ENCODE measurements at places on chromosomes 7 and 10.
A peak's percentile ranks its signal among the peaks of the same experiment; 100 is the strongest.

DNA sequence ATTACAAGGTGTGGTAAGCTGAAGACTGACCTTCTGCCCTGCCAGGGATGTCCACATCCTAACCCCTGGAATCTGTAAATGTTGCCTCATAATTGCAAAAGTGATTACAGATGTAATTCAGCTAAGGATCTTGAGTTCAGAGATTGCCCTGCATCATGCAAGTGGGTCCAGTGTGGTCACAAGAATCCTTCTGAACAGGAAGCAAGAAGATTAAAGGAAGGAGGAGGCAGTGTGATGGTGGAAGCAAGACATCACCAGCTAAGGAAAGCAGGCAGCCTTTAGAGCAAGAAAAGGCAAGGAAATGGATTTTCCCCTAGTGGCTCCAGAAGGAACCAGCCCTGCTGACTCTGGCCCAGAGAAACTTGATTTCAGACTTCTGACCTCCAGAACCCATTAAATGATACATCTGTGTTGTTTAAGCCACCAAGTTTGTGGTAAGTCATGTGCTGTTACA lies 78.1 kb downstream of the USP6NL start:
- no peak for DNase-seq

GRCh38 chr7:28161331-28161730 lies 19.3 kb downstream of the JAZF1 start:
- no peak for DNase-seq

DNA sequence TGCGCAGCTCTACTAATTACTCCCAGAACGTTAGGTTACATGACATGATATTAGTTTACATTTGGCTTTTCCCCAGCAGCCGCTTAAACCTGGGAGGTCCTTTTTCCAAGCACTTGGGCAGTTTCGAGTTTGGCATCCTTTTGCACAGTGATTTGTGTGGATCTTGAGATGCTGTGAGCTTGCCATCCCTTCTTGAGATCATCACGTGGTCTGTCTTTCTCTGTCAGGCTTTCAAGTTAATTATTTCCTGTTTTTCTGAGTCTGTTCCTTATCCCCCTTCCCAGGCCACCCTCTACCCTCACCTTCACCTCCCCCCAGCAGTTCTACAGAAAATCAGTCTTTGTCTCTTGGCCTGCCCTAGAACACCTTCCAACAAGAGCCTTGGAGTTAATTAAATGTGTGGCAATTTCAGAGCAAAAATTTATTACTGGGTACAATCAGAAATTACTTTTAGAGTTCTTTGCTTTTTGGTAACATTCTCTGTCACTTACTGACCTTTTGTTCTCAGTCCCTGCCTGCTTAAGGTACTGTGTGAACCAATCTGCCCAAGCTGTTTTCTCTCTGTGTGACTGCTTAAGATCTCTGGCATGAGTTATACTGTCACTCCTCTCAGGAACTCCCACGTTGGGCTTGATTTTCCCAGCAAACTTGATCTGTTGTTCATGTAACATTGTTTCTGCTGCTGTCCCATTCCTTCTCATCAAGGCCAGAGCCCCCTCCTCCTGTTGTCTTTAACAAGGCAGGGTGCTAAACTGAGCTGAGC lies 3.1 kb upstream of the SLF2 start:
- no peak for DNase-seq

DNA sequence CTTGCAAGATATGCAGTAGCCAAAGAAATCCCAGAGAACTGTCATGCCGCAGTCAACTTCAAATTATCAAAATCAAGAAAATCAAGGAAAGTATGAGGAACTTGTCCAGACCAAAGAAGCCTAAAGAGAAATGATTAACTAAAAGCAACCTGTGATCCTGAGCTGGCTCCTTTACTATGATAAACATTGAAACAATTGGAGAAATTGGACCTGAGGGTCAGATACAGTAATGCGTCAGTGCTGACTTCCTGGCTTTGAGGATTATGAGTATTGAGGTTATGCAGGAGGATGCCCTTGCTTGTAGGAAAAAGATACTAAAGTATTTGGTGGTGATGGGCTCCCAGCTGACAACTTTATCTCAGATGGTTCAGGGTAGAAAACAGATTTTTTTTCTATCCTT lies 324.7 kb upstream of the AKR1E2 start:
- DNase-seq, result no peak

- no peak for DNase-seq
Measured at GRCh38 chr10:94602729-94603515, 57.3 kb downstream of the HELLS start.

GRCh38 chr7:124784879-124785818 lies 19.6 kb upstream of the GPR37 start:
- no peak for DNase-seq

GRCh38 chr10:123373591-123373990 lies 219.4 kb downstream of the BUB3 start:
- DNase-seq, result no peak

DNA sequence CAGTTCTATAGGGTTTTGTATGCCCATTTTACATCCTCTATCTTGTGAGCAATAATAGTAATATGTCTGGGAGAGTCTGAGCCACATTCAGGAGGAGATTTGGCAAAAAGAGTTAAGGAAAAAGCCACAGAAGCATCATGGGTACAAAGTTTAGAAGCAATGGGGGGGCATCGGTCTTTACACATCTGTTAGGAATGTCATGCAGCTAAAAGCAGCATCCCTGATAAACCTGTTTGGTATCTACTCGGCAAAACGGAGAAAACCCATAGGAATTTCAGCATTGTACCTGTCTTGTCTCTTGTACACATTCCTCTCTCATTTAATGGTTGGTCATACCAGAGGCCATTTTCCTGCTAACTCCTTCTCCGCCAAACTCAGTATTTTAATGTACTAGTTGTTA lies 12.5 kb upstream of the HERPUD2 start:
- no peak for DNase-seq

- no peak for DNase-seq
Measured at GRCh38 chr7:148782757-148783456, 84.2 kb downstream of the CUL1 start.

GRCh38 chr10:71754562-71754961 lies 18.8 kb downstream of the VSIR start:
- no peak for DNase-seq

GRCh38 chr10:15585303-15585715 lies 134.4 kb downstream of the ITGA8 start:
- DNase-seq, result peak; percentile 12

- no peak for DNase-seq
Measured at GRCh38 chr7:69610374-69611084, 12.3 kb downstream of the AUTS2 start.

GRCh38 chr10:104449391-104449790 lies 95.8 kb downstream of the CFAP58 start:
- DNase-seq, result no peak

GRCh38 chr10:77300682-77301302 lies 336.8 kb downstream of the KCNMA1 start:
- no peak for DNase-seq

GRCh38 chr10:78351283-78351682 lies 317.6 kb downstream of the RPS24 start:
- no peak for DNase-seq

DNA sequence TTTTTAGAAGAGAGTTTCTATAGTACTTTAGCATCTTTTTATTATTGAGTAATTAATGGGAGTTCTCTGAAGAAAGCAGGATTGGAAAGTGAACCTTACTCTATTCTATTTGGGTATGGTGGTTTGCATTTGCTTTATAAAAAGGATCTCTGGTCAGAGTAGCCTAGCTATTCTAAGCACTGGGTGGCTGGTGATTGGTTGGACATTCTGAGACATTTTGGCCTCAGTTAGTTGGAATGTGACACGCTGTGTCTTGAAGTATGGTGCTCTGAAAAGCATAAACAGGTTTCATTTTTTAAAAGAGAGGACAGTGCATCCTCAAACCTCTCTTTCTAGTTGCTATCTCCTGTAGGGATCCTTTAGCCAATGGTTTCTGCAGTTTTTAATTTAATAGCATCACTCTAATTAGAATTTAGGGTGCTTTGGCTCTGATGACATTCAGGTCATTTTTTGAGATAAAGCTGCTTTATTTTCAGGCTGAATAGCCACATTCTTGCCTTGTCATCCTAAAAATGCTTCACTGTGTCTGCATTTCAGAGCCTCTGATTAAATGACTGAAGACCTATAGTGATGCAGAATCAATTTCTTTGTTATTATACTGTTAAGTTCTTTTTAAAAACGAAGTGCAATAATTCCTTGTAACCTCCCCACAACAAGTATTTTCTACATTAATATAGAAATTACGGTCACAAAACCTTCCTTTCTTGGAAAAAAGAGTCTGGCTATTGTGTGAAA lies 20.6 kb downstream of the TMEM178B start:
- no peak for DNase-seq

DNA sequence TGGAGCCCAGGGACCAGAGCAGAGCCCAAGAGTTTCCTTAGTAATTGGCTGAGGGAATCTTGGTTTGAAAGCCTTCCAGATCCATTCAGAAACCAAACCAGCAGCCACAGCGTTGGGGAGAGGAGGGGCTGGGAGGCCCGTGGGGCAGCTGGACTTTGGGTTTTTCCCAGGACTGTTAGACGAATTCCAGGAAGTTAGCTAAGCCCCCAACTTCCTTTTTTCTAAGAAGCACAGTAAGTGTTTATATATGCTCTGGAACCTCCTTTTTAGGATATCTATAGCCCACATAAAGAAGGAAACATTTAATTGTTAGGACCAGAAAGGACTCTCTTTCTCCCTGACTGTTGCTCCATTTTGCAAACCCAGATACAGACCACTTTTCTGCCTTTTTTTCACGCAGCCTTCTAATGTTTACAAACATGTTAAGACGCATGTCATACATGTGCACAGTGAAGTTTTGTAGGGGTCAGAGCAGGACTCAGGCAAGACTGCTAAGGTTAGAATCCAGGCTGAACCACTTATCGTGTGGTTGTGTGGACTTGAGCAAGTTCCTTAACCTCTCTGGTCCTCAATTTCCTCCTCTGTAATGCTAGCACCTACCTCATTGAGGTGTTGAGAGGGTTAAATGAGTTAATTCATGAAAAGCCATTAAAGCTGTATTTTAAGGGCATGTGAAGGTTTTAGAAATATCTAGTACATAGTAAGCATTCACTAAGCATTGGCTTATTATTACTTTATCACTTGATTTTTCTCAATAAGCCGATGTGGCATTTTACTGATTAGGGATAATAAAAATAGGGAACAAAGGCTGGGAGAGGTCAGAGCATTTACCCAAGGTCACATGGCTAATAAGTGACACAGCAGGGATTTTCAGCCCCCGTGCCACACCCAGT lies 42.4 kb downstream of the TBATA start:
- no peak for DNase-seq

GRCh38 chr7:51346126-51346525 lies 29.5 kb upstream of the COBL start:
- DNase-seq, result no peak

DNA sequence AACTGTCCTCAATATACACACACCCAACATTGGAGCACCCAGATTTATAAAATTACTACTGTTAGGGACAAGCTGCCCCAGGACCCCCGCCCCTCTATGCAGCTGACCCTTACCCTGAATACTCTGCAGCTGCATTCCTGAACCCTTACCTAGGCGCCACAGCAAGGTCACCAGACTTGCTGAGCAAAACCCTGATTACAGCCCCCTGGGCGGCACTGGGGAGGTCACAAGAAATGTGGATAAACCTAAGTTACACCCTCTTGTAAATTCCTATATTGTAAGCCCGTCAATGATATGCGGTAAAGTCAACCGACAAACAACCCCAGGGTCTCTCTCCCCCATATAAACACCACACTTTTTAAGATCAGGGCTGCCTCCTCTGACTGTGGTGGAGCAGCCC lies 25.1 kb downstream of the SNX13 start:
- DNase-seq, result no peak

GRCh38 chr7:159063046-159063840 lies 81.4 kb downstream of the VIPR2 start:
- no peak for DNase-seq

DNA sequence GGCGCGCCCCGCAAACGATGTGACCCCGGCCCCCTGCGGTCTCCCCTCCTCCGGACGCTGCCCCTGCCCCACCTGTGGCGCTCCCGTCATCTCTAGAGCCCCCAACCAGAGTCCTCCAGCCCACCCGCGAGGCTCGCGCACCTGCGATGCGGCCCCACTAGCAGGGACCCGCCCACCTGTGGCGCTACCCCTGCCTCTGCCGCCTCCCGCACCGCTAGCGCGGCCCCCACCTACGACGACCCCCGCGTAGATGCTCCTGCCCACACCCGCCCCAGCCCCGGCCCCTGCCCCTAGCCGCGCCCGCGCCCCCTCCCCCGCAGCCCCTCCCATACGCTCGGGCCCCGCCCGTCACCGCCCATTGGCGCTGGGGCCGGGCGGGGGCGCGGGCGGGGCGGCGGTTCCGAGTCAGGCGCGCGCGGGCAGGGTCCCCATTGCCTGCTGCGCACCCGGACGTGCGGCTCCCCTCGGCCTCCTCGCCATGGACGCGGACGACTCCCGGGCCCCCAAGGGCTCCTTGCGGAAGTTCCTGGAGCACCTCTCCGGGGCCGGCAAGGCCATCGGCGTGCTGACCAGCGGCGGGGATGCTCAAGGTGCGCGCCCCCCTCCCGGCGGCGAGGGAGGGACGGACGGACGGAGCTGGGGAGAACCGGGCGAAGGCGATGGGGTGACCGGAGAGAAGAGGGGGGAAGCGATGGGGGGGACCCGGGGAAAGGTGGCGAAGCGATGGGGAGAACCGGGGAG lies at the start of gene PFKP:
TSS of gene PFKP (plus strand) at position 431 of the 741 bp plus-strand sequence. CDS start at position 479, 48 bp downstream.
- peak; percentile 60 for DNase-seq

DNA sequence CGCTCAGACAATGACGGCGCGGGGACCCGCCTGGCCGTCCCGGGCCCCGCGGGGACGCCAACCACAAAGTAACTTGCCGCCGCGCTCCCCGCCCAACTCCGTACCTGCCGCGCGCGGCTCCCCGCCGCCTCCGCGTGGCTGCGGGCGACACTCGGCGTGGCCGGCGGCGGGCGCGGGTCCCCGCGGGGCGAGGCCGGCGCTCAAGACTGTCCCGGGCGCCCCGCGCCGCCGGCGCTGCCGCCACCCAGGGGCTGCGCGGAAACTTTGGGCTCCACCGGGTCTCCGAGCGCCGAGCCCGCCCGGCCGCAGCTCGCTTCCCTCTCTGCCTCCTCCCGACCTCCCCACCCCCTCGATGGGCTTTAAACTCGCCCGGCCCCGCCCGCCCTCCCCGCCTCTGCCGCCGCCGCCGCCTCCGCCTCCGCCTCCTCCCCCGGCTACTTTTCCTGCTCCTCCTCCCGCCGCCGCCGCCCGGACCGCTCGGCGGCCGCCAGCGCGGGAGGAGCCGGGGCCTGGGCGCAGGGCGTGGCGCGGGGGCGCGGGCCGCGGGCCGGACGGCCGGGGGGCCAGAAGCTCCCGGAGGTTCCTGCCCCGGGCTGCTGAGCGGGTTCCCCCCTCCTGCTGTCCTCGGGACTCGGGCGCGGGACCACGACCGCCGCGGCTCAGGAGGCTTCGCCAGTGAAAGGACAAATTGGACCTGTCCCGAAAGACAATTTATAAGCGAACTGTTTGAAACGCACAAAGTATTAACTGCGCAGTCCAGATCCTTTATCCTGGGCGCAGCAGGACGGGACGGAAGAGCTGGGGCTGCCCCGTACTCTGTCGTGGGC lies 10.6 kb upstream of the GRB10 start:
- DNase-seq, result no peak
